ENCODE measurements at places on chromosomes 3 and 15.
A peak's percentile ranks its signal among the peaks of the same experiment; 100 is the strongest.

GRCh38 chr3:16849795-16850194, 35.0 kb upstream of the PLCL2 start:
- DNase-seq: peak; percentile 18

GRCh38 chr3:179236669-179237301, 14.1 kb downstream of the KCNMB3 start:
- no peak for DNase-seq

DNA sequence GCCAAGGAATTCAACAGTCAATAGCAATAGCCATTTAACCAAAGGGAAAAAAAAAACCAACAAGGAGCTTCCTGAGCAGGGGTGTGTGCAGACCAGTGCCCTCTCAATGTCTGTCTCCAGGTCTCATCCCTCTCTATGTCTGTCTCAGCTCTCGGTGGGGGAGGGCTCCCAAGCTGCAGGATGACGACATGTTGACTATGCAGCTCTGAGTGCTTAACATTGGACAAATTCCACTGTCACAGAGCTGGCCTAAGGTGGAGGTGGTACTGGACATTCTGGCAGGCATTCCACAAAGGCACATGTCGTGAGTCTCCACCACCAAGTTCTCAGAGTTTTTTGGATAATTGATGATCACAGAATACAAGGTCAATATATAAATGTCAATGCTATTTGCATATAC, 2.0 kb upstream of the CAPN7 start:
- DNase-seq: peak; percentile 14

- no peak for DNase-seq
These were observed 19.7 kb downstream of the ZWILCH start for GRCh38 chr15:66524838-66525237.

GRCh38 chr3:48709051-48709461, 8.0 kb downstream of the IP6K2 start:
- DNase-seq: peak; percentile 32

GRCh38 chr3:185630182-185630622, 44.1 kb downstream of the SENP2 start:
- DNase-seq: peak; percentile 67

GRCh38 chr3:182258538-182259177, 534.6 kb upstream of the ATP11B start:
- peak; percentile 82 for DNase-seq

DNA sequence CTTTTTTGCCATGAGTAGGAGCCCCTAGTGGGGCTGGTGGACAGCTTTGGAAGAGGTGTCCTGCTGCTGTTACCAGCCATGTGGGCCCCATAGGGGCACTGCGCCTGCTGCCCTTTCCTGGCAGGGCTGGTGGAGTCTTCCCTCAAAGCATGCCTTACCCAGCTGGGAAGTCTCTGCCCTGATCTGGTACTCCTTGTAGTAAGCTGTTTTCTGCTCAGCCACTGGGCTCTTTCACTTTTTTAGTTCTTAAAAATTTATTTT, 26.2 kb downstream of the HMCES start:
- DNase-seq: no peak

DNA sequence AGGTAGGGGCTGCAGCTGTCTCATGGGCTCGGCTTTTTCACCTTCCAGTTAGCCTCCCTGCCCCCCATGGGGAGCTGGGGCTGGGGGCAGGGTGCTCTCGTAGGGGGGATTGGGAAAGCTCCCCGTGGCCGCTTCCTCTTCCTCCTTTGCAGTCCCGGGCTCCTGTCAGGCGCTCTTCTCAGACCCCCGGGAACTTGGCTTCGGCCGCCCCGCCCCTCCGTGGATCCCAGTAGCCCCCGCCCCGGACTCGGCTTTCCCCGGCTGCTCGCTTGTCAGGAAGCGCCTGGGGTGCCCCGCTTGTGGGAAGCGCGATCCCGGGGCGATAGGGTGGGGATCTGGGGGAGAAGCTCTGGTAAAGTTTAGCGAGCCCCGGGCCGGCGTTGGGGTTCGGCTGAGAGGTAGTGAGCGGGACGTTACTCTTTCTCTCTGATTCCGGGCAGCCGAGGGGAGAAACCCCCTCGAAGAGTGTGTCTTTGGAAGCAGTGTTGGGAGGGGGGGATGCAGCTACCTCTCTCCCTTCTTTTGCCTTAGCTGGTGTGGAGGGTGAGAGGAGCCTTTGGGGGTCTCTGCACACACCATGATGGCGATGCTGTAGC, 611 bp downstream of the PIAS1 start:
- peak; percentile 62 for DNase-seq

DNA sequence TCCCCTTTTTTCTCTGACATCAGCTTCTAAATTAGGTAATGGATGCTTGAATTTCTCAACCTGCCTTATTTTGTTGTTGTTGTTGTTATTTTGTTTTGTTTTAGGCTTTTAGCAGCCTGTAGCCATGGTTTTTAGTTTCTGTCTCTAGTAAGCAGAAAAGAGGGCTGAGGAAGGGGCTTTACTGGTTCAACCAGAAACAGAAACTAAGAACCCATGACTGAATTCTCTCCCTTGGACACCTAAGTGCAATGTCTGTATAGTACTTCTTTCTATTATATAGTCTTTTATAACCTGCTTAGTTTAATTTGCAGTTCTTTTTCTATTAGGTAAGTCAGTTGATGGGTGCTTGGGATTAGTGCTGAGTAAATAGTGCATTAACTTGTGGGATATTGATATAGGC, 129.0 kb downstream of the BBX start:
- no peak for DNase-seq

GRCh38 chr15:93068581-93069199, 20.3 kb downstream of the RGMA start:
- no peak for DNase-seq

- peak; percentile 31 for DNase-seq
These were observed 32.6 kb upstream of the ITGA11 start for GRCh38 chr15:68464448-68465090.
